Stimulated activated CD8-positive, alpha-beta memory T cell treated with anti-CD3 and anti-CD28 coated beads, Interleukin-4, amount 100 ng/mL, for 24 hours (primary cell): ENCODE measurements at places on chromosomes 5 and 9.

DNA sequence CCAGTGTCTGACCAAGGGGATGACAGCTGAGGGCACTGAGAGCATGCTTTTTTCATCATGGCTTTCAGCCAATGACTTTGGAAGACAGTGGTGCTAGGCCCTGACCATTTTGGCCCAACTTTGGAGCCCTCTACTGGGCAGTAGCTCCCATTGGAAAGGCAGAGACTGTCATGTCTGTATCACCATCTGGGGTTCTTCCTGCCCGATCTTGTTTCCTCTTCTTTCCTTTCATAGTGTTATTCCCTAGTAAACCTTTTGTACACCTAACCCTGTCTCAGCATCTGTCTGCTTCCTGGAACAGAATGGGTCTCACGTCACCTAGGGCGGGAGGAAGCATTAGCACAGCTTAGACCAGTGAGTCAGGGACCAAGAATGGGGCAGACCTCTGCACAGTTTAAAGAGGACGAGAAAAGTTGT lies 97.4 kb upstream of the MAST4 start:
- no peak for DNase-seq

GRCh38 chr9:101229606-101230005 lies 155.2 kb downstream of the BAAT start:
- DNase-seq: no peak

DNA sequence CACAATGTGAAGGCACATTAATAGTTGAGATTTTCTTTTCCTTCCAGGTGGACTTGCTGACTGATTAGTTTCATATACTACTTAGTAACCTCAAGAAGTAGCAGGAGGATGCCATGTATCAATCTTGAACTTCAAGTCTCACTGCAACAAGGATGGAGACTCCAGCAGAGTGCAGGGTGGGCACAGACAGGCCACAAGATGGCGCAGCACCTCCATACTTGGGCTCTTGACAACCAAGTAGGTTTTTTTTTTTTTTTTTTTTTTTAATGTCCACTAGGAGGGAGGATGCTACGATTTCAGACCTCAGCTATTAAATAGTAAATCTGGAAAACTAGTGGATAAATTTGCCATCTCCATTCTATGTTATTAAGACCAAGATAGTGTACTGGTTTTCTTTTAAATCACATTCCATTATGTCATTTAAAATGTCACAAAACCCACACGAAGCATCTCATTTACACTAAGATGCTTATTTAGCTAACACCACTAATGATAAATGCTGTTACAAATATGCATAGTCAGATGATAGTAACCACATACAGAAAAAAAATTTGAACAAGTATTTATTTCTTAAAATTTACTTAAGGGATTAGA lies 58.6 kb downstream of the IL6ST start:
- peak; percentile 63 for DNase-seq

DNA sequence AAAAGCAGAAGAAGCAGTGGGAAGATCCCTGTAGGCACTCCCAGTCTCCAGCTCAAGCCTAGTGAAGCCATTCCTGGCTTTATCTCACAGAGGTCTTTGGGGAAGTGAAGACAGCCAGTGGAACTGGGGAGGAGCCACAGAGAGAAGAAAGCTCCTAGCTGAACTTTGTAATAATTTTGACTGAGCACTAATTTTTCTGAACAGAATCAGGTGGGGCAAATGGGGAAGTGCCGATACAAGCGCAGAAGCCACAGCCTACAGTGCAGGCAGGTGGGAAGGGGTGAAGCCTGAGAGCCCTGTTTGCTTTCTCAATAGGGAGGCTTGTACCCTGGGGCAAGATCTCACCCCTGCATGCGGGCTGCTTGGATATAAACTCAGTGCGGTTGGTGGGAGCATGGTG lies 48.4 kb upstream of the SNAPC3 start:
- DNase-seq: no peak

DNA sequence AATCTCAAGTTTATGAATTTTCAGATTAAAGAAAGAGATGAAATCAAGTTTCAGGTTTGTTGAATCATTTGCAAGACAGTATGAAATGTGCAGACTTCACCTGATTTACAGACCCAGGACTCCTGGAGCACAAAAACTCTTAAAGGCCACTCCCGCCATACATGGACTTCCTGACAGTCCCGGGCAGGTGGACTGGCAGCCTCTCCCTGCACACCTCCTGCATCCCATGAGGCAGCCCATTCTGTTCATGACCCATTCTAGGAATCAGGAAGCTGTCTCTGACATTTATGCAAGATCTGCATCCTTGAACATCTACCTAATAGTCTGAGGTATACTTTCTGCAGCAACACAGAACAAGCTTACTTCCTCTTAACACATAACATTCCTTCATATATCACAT lies 5.9 kb downstream of the DDX31 start:
- no peak for DNase-seq

DNA sequence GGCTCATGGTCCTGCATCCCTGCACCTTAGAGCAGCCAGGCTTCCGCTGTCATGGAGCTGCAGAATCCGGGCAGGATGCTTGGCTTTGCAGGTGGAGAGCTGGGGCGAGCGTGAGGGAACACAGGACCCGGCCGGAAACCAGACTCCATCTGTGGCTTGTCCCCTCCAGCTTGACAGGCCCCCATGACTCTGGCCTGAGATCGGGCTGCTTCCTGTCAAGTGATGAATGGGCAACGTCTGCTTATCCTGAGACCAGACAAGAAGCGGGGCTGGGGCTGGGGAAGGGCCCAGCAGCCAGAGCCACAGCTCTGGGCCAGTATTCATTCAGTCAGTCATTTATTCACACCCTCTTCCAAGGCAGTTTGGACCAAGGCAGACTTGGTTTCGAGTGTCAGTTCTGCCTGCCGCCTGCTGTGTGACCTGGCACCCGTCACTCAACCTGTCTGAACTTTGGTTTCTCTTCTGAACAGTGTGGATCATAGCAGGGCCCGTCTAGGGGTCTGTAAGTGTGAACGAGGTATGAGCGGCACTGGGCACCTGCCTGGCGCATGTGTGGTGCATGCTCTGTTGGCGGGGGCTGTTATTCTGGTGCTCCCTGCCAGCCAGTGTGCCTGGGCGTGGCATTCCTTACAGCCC lies 37.5 kb downstream of the NEK6 start:
- no peak for DNase-seq

- DNase-seq: no peak
Observed at GRCh38 chr5:119597728-119598298, 31.5 kb upstream of the FAM170A start.

GRCh38 chr5:36146390-36146789 lies 5.3 kb downstream of the LMBRD2 start:
- DNase-seq: no peak

DNA sequence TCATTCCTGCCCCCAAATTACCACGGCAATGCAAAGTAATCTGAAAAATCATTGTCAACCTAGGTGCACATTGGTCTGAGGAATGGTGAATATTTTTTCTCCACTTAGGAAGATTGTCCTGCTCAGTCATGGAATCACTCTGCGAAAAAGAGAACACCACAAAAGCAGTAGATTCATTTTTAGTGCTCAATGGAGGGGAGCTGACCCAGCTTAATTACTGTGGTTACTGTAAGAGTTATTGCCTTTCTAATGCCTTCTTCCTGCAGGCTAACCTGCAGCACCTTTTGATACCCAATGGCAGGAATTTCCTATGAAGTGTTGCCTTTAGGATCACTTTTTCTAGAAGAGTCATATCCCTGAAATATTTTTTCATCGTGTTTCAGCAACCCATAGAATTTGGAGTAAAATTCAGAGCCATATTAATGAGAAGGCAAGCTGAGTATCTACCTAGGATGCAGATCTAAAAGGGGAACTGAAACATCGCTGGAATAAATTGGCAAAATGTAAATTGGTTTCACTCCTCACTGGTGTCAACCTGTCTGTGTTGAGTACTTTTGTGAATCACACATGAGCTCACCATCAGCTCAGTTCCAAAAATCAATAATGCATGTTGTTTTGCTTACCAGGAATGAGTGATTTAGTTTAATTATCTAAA lies 464.5 kb downstream of the CSNK1G3 start:
- DNase-seq: no peak

DNA sequence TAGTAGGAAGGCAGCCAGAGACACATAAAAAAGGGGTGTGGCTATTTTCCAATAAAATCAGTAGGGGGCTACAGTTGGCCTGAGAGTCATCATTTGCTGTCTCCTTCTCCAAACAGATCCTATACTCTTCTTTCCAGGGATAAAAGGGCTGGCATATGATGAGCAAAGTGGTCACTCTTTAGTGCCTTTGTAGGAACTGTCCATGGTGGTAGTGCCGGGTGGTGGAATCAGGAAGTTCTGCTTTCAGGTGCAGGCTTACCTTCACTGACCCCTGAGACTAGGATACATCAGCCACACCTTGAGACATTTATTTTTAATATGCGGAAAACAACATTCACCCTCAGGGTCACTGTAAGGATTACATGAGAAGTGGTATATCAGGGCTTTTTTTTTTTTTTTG lies 80.8 kb downstream of the ASTN2 start:
- no peak for DNase-seq

GRCh38 chr5:143679777-143680176 lies 132.2 kb upstream of the HMHB1 start:
- no peak for DNase-seq

DNA sequence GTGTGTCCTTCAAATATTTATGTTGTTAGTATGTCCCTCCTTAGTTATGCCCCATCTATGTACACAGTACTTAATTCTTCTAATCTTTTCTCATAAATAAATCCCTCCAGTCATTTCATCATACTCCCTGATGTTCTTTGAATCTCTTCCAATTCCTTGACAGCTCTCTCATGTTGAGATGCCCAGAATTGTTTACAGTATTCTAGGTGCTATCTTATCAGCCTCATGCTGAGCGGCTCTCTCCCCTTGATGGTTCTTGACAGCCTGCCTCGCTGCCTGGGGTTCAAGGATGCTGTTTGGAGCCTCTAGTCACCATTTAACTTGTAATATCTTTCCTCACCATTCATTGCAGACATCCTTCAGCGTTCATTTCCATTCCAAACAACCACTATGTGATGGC lies 799.2 kb downstream of the BRINP1 start:
- no peak for DNase-seq

- DNase-seq: no peak
Observed at GRCh38 chr5:87184605-87185004, 83.1 kb upstream of the RASA1 start.

DNA sequence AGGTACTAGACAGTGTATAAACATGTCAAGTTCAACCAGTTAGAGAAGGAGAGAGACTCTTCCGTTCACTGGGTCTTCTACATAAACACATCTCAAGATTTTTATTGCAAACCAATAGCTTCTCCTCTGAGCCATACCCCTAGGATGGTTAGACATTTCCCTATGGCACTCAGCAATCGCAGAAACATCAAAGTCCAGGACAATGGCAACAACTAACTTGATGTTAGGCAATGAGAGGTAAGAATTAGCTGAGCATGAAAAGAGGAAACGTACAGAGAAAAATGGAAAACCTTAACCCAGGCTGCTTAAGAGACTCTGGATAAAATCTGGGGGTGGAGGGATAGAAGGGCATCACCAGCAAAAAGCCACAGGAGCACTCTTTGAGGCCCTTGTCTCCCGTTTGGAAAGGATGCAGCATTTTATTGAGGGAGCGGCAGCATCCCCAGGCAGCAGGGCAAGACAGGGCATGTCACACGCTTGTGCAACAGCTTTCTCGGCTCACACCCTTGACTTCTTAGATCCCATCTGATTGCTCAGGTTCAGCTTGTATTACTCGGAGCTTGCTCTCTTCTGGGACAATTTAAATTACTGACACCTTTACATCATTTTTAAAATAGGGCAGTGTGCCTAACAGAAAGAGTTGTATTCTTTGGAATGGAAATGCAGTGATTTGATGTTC lies 8.6 kb upstream of the PSAT1 start:
- DNase-seq: no peak

DNA sequence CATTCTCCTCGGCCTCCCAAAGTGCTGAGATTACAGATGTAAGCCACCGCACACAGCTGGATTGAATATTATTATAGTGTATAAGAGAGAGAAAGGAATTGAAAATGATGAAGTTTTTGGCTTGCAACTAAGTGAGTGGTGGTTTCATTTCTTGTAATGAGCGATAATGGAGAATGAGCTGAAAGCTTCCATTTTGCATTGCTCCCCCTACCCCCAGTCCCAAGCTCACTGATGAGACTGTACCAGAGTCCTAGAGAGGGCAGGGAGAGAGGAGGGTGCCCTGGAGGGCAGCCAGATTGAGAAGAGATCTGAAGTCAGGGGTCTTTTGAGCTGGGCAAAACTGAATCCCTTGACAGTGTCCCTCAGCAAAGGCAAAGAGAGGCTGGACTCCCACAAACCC lies 38.5 kb upstream of the CTNNA1 start:
- DNase-seq: no peak

DNA sequence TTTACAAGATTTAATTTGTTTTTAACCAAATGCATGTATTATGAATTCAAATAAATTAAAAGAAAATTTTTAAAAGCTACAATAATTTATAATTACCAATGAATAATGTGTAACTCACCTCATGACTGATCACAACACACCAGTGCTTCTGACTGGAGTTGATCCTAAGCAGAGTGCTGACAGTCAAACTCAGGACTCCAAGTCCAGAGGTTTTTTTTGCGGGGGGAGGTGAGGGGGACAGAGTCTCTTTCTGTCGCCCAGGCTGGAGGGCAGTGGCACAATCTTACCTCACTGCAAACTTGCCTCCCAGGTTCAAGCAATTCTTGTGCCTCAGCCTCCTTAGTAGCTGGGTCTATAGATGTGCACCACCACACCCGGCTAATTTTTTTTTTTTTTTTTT lies 71.0 kb upstream of the MELK start:
- no peak for DNase-seq

- DNase-seq: no peak
Observed at GRCh38 chr5:137750436-137750835, 3.7 kb downstream of the HNRNPA0 start.

- DNase-seq: no peak
Observed at GRCh38 chr5:112116371-112116770, 302.7 kb downstream of the EPB41L4A start.

GRCh38 chr5:880816-881550 lies 11.6 kb downstream of the BRD9 start:
- no peak for DNase-seq

DNA sequence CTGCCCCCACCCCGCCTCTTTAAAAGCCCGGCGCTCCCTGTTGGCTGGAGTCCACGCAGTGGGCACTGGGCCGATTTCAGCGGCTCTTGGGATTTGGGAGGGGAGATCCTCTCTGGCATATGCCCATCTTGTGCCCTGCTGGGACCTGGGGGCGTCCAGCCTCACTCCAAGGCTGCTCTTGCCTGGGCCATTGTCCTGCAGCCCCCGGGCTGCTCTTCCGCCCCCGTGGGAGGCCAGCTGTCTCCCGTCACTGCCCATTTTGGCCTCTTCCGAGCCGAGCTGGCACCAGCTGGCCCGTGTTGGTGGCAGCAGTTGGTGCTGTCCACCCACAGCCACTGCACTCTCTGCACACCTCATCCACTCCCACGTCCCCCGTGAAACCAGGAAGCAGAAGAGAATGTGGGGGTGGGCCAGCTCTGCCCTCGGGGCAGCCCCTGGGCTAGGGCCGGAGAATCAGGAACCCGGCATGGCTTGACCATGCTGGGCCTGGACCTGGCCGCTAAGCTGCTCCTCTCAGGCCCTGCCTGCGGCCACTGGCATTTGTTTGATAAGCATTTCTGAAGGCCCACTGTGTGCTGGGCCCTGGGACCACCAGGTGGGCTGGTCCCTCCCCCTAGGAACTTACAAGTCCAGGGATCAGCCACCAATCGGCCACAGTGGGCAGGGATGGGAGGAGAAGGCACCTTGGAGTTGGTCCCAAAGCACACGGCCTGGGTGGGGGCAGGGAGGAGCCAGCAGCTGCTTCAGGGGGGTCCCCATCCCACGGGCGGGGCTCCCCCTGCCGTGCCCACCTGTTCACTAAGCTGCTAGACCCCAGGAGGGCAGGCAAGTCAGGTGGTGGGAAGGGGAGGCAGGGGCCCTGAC lies 2.2 kb downstream of the C8G start:
- DNase-seq: no peak
